Fibroblast of villous mesenchyme (primary cell): ENCODE measurements at places on chromosomes 13 and 19. TPM values are rescaled to one million over a fixed set of nuclear protein-coding genes. Genes with fewer than 3 reads are reported as not detected.

The CNN1 gene
- total RNA-seq: 61.3 and 148 TPM in 2 replicates

The NBEA gene
- total RNA-seq: 3.5 and 9.5 TPM in 2 replicates

The ZNF823 gene
- total RNA-seq: 5.2 and 5.6 TPM in 2 replicates

The ZNF256 gene
- total RNA-seq: 4.8 and 5.2 TPM in 2 replicates

- DNase-seq: no peak
These were observed 1576.9 kb upstream of the SPRY2 start for GRCh38 chr13:81917810-81918209.

GRCh38 chr13:91045351-91046034 is 302.0 kb upstream of the MIR17HG start:
- no peak for DNase-seq

- DNase-seq: no peak
These were observed 140.6 kb downstream of the KDM4B start for GRCh38 chr19:5109560-5109959.

- DNase-seq: no peak
These were observed 864.3 kb downstream of the SLITRK6 start for GRCh38 chr13:84934911-84935310.

- no peak for DNase-seq
These were observed 1.4 kb downstream of the TMEM272 start for GRCh38 chr13:51843529-51843928.

GRCh38 chr13:65416784-65417183 is 1813.4 kb downstream of the PCDH9 start:
- DNase-seq: no peak
